Esophagus mucosa (tissue), 1 donor: ENCODE measurements at places on chromosomes 11 and 22. TPM values are rescaled to one million over a fixed set of nuclear protein-coding genes. Genes with fewer than 3 reads are reported as not detected.

DNA sequence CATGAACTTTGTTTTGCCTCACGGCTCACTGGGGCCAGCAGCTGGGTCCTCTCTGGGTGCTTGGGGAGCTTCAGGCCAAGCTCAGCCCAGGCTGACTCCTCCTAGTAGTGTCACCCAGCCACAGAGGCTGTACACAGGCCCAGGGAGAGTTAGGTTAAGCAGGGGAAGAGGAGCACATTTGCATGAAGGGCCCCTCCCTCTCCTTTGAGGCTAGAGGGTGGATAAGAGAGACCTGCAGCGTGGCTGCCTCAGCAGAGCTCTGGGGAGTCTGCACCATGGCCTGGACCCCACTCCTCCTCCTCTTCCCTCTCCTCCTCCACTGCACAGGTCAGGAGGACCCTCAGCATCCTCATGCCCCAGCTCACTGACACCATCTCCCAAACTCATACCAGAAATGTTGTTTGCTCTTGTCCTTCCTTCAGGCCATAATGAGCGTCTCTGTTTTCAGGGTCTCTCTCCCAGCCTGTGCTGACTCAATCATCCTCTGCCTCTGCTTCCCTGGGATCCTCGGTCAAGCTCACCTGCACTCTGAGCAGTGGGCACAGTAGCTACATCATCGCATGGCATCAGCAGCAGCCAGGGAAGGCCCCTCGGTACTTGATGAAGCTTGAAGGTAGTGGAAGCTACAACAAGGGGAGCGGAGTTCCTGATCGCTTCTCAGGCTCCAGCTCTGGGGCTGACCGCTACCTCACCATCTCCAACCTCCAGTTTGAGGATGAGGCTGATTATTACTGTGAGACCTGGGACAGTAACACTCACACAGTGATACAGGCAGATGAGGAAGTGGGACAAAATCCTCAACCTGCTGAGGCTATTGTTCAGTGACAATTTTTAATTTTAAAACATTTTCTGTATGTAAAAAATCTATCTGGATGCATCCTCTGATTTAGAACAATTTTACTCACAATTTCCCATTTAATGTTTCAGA, 82.4 kb upstream of the VPREB1 start:
- peak; percentile 65 for ATAC-seq

DNA sequence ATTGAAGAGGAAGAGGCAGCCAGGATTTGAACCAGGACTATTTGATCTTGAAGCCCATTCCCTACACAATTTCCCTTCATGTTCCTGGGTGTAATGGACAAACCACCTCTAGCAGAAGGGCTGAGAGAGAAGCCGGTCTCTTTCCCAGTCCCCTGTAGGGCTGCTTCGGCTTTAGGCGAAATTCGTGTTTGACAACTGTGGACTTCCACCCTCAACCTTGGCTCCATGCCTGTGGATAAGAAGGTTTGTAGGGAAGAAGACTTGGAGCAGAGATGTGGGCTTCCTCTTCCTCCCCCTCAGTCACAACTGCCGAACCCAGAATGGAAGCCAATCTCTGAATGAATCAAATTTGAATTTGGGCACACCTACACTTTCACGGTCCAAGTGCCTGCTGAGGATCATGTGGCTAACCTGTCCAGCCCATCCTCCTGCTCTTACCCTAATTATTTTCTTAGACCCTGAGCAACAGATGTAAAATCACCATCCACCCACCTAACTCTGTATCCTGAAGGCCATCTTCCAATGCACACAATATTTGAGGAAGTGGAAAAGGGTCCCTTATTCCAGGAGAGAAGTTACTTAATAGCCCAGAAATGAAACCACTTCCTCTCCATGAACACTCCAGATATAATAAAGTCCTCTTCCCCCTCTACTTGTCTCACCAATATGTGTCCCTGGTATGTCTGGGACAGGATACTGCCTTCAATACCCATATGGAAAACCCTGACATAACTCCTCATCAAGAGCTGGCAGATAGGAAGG, 10.1 kb upstream of the SCN2B start:
- ATAC-seq: no peak

DNA sequence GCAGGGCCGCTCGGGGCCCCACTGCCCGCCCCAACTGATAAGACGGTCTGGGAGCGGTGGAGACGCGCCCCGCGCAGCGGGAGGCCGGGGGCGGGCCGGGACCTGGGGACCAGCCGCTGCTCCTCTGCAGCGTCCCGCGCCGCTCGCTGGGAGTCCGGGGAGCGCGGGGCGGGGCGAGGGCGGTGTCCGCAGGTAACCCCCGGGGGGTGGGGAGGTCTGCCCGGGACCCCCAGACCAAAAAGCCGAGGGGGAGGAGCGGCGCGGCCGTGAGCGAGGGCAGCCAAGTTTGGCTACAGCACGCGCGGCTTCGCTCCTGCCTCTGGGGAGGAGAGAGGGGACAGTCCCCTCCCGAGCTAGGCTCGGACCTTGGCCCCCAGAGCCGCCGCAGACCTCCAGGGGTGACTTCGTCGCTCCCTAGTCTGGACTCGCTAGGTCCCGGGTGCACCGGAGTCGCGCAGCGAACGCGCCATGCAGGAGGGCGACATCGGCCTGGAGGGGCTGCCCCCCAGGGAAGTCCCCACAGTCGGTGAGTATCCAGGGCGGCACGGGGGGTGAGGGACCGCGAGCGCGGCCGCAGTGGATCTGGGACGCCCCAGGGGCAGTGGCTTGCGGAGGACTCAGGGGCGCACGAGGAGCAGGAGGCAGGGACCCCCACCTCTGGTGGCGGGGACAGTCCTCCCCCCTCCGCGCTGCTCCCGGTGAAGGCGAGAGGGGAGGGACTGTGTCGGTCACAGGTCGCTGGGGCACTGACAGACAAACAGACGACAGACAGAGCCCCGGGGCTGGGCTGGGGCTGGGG, 92.3 kb upstream of the ANO1 start:
- no peak for ATAC-seq

GRCh38 chr11:67442504-67443404, 522 bp downstream of the CORO1B start:
- peak; percentile 7 for ATAC-seq

DNA sequence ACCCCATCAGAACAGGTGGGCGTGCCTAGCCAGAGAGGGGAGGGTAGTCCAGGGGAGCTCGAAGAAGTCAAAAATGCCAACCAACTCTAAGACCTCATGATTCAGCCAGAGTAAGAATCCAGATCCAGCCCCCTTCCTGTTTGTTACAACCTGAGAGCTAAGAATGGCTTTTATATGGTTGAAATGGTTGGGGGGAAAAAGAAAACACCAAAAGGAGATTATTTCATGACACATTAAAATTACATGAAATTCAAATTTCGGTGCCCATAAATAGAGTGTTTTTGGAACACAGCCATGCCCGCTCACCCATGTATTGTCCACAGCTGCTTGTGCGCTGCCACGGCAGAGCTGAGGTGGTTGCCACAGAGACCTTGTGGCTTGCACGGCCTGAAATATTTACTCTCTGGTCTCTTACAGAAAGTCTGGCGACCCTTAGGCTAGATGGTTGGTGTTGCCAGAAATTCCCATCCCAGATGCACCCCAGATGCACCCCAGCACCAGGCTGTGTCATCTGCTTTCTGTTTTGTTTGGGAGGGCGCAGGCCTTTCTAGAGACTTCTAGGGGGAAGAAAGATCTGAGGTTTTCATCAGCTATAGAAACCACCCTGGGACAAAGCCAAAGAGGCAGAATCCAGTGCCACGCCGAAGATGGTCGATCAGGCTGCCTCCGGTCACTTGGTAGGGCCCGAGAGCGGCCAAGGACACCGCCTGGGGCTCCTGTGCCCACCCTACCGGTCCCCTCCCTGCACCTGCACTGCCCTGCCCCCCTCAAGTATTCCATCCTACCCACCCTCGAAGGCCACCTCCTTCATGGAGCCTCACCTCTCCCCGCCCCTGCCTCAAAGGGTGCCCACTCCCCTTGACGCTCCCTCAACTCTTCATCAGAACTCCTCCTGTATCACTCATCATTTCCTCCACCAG, 80.2 kb downstream of the DSCAML1 start:
- no peak for ATAC-seq

DNA sequence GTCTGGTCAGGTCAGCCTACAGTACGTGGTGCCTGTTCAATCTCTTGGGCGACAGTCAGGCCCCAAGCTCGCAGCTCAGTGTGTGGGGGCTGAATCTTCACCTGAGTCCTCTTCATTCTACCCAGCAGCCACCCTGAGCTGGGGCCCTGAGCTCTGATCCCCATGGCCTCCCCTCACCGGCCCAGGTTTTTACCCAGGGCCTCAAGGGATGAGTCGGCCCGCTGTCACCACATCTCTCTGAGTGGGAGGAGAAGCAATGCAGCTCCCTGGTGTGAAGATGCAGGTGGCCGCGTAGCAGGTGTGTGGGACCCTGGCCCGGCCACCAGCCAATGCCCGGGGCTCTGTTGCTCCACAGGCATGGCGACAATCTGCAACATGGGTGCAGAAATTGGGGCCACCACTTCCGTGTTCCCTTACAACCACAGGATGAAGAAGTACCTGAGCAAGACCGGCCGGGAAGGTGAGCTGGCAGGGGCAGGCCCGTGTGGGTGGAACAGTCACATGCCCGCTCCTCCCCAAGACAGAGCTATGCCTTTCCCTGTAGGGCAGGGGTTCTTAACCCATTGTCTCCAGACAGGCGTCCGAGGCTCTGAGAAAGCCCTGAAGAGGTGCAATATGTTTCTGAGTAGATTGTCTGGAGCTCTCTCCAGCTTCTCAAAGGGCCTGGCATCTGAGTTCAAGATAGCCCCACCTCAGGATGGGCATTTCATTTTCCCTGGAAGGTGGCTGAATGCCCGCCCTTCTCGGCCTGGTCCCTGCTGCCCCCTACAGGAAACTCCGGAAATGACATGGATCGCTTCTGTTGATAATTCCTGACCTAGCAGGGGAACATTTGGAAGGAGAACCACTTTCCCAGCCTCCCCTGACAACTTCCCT, 26.9 kb downstream of the POLR3H start:
- ATAC-seq: peak; percentile 85

DNA sequence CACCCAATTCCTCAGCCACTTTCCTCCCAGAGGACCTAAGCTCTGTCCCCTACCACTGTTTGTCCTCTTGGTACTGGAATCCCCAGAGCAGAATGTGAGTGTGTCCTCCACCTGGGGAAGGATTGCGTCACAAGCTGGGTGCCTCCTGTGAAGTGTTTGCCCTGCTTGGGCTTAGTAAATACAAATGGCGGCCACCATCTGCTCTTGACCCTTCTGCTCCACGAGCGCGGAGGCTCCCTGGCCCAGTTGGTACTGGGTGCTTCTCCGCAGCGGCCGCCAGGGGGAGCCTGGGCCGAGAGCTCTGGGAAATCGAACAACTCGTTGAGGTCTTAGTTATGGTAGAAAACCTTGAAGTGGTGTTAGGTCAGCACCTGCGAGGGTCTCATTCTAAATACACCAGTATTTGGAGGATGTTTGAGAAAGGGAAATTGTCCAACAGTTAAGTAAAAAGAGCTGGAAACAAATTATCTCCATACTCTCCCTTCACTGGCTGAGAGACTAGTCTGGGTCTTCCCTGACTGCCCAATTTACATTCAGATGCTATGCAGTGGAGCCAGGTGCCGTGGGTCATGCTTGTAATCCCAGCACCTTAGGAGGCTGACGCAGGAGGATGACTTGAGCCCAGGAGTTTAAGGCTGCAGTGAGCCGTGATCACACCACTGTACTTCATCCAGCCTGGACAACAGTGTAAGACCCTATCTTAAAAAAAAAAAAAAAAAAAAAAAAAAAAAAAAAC, 74.6 kb upstream of the TEAD1 start:
- peak; percentile 49 for ATAC-seq

DNA sequence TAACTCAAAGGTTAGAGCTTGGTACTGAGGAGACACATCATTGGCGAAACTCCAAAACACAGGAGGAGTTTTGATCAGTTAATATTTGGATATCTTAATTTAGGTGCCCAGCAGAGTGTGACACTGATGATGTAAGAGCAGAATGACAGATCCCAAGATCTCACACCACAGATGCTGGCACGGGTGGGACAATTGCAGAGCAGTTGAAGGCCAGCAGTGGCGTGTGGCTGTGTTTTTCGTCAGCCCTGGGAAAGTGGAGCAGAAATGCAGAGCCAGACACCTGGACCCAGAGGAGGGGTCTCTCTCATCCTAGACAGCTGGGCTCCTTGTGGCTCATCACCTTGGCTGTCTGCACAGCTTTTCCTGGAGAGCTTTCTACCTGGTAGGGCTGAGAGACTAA, 59.7 kb upstream of the CTTN start:
- ATAC-seq: no peak

- ATAC-seq: no peak
These were observed 61.6 kb downstream of the CASP12 start for GRCh38 chr11:104836691-104837090.

GRCh38 chr11:45652781-45653180, 12.6 kb downstream of the CHST1 start:
- peak; percentile 69 for ATAC-seq

- no peak for ATAC-seq
These were observed 550 bp upstream of the SLC43A1 start for GRCh38 chr11:57516061-57516443.

- ATAC-seq: no peak
These were observed 36.8 kb upstream of the TP53I11 start for GRCh38 chr11:44987506-44987905.

DNA sequence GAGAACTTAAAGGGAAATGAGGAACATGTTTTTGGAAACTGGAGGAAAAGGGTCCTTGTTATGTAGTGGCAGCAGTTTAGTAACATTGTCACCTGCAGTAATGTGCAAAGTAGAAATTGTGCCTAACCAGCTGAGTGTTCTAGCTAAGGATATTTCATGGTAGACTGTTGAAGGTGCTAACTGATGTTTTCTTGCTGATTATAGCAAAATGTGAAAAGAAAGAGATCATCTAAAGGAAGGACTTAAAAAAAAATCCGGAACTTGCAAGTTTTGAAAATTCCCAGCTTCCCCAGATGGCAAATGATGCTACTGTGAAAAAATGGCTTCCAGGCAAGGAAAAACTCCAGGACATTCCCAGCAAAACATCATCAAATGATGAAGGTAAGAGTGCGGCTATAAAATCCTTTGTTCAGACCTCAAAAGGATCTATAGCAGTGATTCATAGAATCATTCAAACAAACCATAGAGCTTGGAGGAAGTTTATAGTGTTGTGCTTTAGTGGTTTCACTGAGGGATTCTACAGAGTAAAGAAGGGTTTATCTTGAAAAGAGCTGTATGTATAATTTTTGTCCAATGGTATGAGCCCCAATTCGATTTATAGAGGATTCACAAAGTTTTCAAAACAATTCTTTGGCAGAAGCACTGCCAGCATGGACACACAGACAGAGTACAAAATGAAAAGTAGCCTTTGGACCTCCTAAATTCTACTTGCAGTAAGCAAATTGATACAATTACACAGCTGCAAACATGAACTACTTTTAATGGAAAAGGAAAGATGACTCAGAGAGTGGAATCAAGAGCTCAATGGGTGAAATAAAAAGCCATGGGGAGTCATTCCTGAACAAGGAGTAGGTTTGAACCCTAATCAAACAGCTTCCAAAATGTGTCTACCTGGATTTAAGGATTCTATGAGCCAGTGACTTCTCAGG, 4.3 kb upstream of the TRIM44 start:
- ATAC-seq: no peak

Gene CNTF
- total RNA-seq: 0.76 TPM

Gene MMP12
- 0.16 TPM for total RNA-seq

Gene MRTFA
- 19.4 TPM for total RNA-seq

Gene PRR5
- total RNA-seq: 11.1 TPM

Gene SCUBE1
- 0.80 TPM for total RNA-seq

Gene GLYATL2
- total RNA-seq: 1.6 TPM

Gene ALX4
- not detected for total RNA-seq

Gene CPT1B
- total RNA-seq: 12.1 TPM
